ENCODE measurements at places on chromosomes 1 and 21. TPM values are rescaled to one million over a fixed set of nuclear protein-coding genes. Genes with fewer than 3 reads are reported as not detected.

DNA sequence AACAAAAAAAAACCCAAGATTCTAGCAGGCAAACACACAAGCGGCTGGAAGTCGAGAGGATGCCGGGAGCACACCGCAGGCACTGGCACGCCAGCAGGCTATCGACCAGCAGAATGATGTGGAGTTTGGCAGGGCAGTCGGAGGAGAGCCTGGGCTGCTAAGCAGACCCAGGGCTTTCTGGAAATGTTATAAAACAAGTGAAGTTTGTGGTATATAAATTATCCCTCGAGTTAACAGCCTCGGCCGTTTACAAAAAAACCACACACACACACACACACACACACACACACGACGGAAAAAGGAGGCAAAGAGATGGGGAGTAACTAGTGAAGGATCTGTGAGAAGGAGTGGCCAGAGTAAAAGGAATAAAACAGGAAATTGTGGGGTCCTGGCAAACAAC is 87.2 kb upstream of the IVNS1ABP start:
- peak; percentile 22 for DNase-seq
- H3K4me1 ChIP-seq, result no peaks in the 10 kb centered on the region
- no peak overlapping the region for H3K4me3 ChIP-seq
- H3K27me3 ChIP-seq, result no peaks in the 10 kb centered on the region
- no peak overlapping the region for H3K27ac ChIP-seq
- H3K36me3 ChIP-seq, result no peaks in the 10 kb centered on the region

Gene ATP6V1G3
- not detected for total RNA-seq

GRCh38 chr21:32108566-32108965 is 170.3 kb downstream of the MIS18A start:
- H3K27me3 ChIP-seq, result no peaks in the 10 kb centered on the region
- H3K27ac ChIP-seq, result no peak overlapping the region
- H3K4me1 ChIP-seq, result no peaks in the 10 kb centered on the region

- no peaks in the 10 kb centered on the region for H3K4me1 ChIP-seq
- no peaks in the 10 kb centered on the region for H3K36me3 ChIP-seq
- no peak overlapping the region for H3K4me3 ChIP-seq
- no peak overlapping the region for H3K27ac ChIP-seq
- H3K27me3 ChIP-seq, result no peaks in the 10 kb centered on the region
- DNase-seq, result no peak
Observed at GRCh38 chr1:51560034-51560433, 41.0 kb upstream of the EPS15 start.

Gene ETS2
- total RNA-seq, result 86.8 TPM

Gene RNU1-1
- under 0.01 TPM for total RNA-seq

DNA sequence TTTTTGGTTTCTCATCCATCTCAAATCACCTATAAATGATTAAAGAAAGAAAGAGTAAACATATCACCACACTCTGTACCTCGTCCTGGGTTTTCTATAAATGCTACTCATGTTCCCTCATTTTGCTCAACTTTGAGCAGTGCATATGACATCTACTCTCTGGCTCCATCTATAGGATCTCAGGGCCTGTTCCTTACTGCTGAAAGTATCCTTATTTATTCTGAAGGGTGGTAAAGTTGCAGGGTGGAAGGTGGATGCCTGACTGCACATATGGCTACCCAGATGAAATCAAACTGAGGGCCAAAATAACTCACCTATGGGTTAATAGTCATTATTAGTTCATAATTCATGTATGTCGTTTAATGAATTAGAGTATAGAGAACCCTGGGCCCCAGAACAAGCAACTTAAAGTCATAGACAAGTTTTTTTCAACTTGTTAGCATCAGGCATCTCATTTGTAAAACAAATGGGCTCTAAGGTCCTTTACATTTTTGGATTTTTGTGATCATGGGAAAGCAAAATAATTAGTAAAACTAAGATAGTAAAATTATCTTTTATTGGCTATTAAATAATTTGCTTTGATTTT is 46.5 kb downstream of the NCF2 start:
- H3K27me3 ChIP-seq, result no peaks in the 10 kb centered on the region
- H3K4me3 ChIP-seq, result no peak overlapping the region
- no peak for DNase-seq
- H3K36me3 ChIP-seq, result no peaks in the 10 kb centered on the region
- H3K4me1 ChIP-seq, result no peaks in the 10 kb centered on the region

DNA sequence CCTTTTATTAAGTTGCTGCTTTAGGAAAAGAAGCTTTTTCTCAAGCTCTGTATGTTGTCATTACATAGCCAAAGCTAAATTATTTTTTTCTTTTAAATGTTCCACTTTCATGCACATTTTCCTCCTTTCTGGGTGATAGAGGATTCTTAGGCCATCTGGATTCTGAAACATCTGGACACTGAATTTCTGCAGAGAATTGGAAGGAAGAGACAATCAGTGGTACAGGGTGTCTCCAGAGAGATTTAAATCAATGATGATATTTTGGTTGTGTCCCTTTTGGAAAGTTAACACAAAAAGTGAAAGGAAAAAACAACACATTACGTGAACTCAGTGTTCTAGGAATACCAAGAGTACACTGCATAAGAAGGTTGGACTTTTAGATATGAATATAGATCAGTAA is 211.4 kb upstream of the PKN2 start:
- no peaks in the 10 kb centered on the region for H3K4me1 ChIP-seq
- no peak overlapping the region for H3K4me3 ChIP-seq
- DNase-seq, result no peak
- H3K27me3 ChIP-seq, result no peaks in the 10 kb centered on the region
- H3K27ac ChIP-seq, result no peak overlapping the region
- H3K36me3 ChIP-seq, result no peaks in the 10 kb centered on the region

GRCh38 chr1:27003745-27004470 is 8.7 kb downstream of the TENT5B start:
- no peaks in the 10 kb centered on the region for H3K36me3 ChIP-seq
- H3K27ac ChIP-seq, result peak overlapping the region; percentile 9
- DNase-seq, result no peak
- H3K27me3 ChIP-seq, result no peaks in the 10 kb centered on the region
- peaks cover 21% of the 10 kb centered on the region for H3K4me1 ChIP-seq

Gene ACKR1
- 478 TPM for total RNA-seq

Gene MFN2
- total RNA-seq, result 49.3 TPM

Gene GUCA2B
- total RNA-seq, result not detected

Gene EPS8L3
- 0.26 TPM for total RNA-seq

Gene RAB3B
- 0.06 TPM for total RNA-seq

DNA sequence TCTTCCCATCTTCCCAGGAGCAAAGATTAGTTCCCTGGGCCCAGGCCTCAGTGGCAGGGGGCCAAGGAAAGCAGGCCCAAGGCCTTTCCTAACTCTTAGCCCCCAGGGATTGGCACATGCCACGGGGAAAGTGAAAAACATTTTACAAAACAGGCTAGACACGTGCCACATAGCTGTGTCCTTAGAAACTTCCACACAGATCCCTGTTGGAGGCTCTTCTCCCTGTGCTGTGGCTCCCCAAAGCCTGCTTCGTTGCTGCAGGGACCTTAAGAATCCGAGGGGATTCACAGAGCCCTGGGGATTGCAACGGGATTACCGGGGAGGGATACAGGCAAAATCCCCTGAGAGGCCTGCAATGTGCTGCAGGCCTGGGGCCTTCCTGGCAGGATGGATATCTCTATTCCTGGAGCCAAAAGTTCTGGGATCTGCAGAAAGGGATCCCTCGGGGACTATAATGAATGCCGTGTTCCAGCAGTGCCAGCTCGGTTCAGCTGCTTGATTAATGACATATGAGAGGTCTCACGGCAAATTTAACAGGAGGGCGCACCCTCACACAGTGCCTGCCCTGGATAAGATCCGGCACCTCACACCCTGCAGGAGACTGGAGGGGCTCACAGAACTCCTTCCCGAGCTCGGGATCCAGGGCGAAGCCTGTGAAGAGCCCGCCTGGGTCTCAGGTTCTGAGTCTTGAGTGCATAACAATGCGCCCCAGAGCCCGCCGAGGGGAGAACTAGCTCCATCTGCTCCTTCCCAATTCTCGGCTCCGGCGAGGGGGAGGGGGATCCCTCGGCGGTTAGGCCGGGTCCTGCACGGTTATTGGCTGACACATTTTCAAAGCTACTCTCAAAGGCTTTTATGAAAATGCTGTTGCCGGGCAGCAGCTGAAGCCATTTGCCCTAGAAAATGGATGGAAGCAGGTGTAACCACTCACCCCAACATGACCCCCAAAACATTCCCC is 15.3 kb upstream of the RGS8 start:
- no peaks in the 10 kb centered on the region for H3K36me3 ChIP-seq
- DNase-seq, result no peak
- H3K27me3 ChIP-seq, result no peaks in the 10 kb centered on the region
- no peaks in the 10 kb centered on the region for H3K4me1 ChIP-seq
- H3K4me3 ChIP-seq, result no peak overlapping the region

GRCh38 chr21:28127175-28127785 is 865.4 kb downstream of the LTN1 start:
- peak overlapping the region; percentile 23 for H3K27ac ChIP-seq
- H3K36me3 ChIP-seq, result no peaks in the 10 kb centered on the region
- DNase-seq, result no peak
- H3K4me3 ChIP-seq, result no peak overlapping the region

Gene NHLH1
- total RNA-seq, result not detected

Gene TSPAN2
- total RNA-seq, result 71.2 TPM

- H3K27ac ChIP-seq, result no peak overlapping the region
- no peaks in the 10 kb centered on the region for H3K36me3 ChIP-seq
- no peaks in the 10 kb centered on the region for H3K27me3 ChIP-seq
- no peaks in the 10 kb centered on the region for H3K4me1 ChIP-seq
Observed at GRCh38 chr1:68143633-68144032, 88.7 kb downstream of the WLS start.

Gene FCRLB
- 0.35 TPM for total RNA-seq

GRCh38 chr1:39816415-39817090 is 27.9 kb upstream of the BMP8B start:
- no peak overlapping the region for H3K27ac ChIP-seq
- DNase-seq, result peak; percentile 69
- no peaks in the 10 kb centered on the region for H3K36me3 ChIP-seq
- no peaks in the 10 kb centered on the region for H3K4me1 ChIP-seq

DNA sequence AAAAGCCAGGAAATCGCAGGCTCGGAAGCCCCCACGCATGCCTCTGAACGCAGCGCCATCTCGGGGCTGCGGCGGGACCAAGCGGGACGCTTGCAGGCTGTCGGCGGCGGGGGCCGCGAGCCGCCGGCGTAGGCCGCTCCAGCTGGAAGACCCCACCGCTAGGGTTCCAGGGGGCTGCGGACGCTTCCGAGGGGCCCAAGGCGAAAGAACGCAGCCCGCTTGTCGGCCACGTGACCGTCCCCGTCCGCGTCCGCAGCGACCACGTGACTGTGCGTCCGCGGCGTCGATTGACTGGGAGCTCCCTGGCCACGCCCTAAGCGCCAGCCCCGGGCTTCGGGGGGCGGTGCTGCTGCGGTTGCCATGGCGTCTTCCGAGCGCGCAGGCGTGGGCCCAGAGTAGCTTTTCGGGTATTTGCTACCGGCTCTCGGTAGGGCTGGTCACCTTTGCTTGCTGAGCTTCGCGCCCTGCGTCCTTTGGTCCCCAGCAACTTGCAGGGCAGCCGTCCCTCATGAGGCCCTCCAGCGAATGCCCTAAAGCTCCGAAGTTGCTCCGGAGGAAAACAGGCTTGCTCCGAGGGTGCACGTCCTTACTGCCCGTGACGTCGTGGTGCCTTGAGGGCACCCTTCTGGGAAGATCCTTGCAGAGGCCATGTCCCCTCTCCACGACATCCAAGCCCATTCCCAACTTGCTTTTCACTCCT is 197.2 kb downstream of the DYRK1A start:
- peak overlapping the region; percentile 54 for H3K4me3 ChIP-seq
- no peaks in the 10 kb centered on the region for H3K36me3 ChIP-seq
- DNase-seq, result peak; percentile 91
- H3K4me1 ChIP-seq, result no peaks in the 10 kb centered on the region

Gene BATF3
- total RNA-seq, result not detected

Gene IVL
- total RNA-seq, result not detected

DNA sequence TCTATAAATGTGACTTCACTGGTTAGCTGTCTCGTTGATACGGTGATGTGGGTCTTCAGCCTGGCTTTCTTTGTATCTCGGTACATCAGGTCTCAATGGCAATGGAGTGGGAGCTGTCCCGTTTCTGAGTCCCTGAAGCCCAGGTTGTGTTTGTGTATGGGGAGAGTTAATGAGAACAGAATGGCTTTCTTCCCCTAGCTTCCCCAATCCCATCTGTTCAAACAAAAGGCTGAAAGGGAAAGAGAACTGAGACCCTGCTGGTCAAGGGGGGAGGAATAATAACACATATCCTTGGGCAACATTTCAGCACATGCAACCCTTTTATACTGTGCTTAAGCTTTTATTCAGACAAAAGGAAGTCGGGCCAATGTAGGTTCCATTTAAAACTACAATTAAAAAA is 28.4 kb upstream of the CASQ2 start:
- no peak overlapping the region for H3K27ac ChIP-seq
- no peaks in the 10 kb centered on the region for H3K36me3 ChIP-seq
- H3K4me3 ChIP-seq, result no peak overlapping the region

DNA sequence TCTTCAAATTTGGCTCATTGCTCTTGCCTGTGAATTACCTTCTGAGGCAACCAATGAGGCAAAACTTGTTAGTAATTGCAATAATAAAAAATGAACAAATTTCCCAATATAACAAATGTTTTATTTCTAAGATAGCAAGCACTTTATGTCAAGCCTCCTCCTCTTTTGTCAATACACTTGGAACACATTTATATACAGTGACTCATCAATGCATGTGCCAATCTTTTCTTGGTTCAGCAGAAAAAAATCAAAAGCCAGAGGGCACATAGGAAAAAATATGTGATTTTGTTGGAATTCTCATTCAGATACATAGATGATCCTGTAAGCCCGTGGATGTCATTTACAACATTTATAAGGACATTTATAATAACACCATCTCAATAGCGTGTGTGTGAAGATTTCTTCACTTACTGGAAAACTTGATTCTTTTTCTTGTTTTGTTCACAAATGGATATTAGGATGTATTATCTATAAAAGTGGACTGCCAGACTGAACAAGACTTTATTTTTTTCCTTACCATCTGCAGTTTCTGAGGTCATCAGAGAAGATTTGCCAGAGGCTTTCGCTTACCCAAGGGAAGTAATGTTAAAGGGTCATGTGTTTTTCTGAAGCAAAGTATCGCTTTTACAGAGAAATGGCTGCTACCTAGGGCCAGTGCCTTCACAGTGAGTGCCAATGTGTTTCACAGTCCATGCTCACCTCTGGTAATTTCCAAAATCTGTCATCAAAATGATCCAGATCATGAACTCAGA is 645.7 kb upstream of the PTBP2 start:
- no peaks in the 10 kb centered on the region for H3K4me1 ChIP-seq
- no peaks in the 10 kb centered on the region for H3K36me3 ChIP-seq
- no peak for DNase-seq
- H3K4me3 ChIP-seq, result no peak overlapping the region

GRCh38 chr1:208036106-208036808 is 125.3 kb upstream of the CD34 start:
- no peaks in the 10 kb centered on the region for H3K4me1 ChIP-seq
- no peaks in the 10 kb centered on the region for H3K27me3 ChIP-seq
- no peak overlapping the region for H3K27ac ChIP-seq
- no peak for DNase-seq
- H3K36me3 ChIP-seq, result no peaks in the 10 kb centered on the region

Gene C1QA
- 46.7 TPM for total RNA-seq

DNA sequence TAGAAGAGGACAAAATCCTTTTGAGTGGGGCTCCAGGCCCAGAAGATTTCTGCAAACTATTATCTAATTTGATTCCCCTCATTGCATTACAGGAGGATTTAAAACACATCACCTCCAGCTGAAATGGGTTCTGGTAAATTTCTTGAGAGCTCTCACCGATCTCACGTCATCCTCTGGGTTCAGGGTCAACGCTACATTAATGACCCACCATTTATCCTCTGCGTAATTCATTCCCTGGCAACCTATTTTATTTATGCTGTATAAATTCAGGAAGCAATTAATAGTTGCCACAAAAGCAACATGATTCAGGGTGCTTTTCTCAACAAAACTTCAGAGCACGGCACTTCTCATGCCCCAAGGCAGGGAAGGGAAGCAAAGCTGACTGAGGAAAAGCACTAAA is 38.9 kb downstream of the LMX1A start:
- H3K4me3 ChIP-seq, result no peak overlapping the region
- H3K27me3 ChIP-seq, result no peaks in the 10 kb centered on the region
- H3K4me1 ChIP-seq, result no peaks in the 10 kb centered on the region
- no peak for DNase-seq
